ENCODE measurements at places on chromosomes 7 and 10.

GRCh38 chr7:47741984-47742383 is 160.1 kb upstream of the TNS3 start:
- DNase-seq = no peak

DNA sequence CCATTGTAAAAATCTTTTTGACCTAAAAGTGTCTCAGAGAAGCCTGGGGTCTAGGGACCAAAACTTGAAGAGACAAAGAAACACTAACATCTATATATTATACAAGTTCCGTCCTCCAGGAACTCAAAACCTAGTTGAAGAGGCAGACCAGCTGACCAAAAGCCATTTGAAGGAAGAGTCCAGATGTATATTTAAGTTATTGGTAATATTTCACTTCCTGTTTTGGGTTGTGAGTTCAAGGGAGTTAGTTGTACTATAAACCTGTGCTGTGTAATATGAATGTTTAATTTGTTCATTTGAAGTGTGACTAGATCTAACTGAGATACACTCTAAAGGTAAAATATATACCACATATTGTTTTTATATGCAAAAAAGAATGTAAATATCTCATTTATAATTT is 45.0 kb downstream of the CDK1 start:
- no peak for DNase-seq

DNA sequence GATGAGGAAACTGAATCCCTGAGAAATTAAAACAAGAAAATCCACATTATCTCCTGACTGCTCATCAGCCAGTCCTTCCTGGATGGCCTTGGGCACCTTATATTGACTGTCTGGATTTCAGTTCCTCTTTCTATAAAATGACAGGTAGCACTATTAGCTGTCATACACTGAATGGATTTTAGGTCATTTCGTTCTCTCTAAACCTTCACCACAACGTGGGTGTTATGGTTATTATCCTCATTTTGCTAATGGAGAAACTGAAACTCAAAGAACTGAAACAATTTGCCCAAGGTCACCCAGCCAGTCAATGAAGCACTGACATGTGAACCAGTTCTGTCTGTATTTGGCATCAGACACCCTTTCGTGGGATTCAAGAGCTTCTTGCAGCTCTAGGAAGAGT is 193.8 kb downstream of the CYP26A1 start:
- DNase-seq = no peak

DNA sequence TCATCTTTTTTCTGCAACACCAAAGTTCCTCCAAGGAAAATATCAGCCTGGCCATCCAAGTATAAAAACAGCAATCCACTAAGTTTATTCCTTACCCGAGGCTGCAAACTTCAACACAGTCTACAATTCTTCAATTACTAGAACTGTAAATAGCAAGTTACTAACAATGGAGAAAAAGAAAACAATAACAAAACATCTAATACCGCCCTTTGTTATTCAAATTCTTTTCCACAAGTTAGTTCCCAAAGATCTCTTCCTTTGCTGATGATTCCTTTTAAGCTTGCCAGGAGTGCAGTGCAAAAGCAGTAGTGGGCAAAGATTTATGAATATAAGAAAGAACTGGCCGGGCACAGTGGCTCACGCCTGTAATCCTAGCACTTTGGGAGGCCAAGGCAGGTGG is 86.2 kb downstream of the CUL2 start:
- no peak for DNase-seq

- DNase-seq = no peak
Observed at GRCh38 chr10:78959217-78959923, 109.4 kb upstream of the ZMIZ1 start.

DNA sequence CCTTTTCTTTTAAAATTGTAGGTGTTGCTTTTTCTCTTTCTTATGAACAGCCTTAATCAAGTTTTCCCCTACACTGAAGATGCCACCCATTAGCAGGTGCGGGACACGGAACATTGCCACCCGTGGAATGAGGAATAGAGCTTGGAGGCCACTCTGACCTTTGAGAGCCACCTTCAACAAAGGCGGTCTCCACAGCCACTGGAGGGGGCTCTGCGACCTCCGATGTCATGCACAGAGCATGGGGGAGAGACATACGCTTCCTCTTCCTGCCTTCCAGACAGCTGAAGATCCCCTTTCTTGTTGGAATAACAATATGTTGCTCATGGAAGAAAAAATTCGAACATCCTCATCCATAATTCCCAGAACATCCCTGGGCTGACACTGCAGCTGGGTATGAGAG is 39.1 kb downstream of the ADARB2 start:
- DNase-seq = no peak

DNA sequence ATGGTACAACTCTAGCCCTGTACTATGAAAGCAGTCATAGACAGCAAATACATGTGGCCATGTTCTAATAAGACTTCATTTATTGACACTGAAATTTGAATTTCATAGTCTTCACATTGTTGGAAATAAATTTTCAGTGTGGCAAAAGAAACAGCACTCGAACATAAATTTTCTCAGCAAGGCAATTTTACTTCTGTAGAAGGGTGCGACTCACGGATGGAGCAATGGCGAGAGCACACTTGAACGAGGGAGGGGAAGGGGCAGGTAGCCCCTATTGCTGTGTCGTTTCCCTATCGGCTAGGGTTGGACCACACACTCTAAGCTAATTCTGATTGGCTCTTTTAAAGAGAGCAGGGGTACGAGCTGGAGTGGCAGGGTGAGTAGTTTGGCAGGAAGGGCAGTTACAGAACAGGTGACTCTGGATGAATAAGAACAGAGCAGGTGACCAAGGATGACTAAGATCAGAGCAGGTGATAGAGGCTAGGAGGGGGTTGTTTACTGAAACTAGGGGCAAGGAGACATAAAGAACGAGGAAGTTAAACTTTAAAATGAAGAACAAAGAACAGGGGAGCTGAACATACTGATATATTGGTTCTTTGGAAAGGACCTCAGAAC is 52.0 kb downstream of the LRRC4 start:
- DNase-seq = no peak

GRCh38 chr7:28808796-28809533 is 149.2 kb downstream of the TRIL start:
- no peak for DNase-seq

DNA sequence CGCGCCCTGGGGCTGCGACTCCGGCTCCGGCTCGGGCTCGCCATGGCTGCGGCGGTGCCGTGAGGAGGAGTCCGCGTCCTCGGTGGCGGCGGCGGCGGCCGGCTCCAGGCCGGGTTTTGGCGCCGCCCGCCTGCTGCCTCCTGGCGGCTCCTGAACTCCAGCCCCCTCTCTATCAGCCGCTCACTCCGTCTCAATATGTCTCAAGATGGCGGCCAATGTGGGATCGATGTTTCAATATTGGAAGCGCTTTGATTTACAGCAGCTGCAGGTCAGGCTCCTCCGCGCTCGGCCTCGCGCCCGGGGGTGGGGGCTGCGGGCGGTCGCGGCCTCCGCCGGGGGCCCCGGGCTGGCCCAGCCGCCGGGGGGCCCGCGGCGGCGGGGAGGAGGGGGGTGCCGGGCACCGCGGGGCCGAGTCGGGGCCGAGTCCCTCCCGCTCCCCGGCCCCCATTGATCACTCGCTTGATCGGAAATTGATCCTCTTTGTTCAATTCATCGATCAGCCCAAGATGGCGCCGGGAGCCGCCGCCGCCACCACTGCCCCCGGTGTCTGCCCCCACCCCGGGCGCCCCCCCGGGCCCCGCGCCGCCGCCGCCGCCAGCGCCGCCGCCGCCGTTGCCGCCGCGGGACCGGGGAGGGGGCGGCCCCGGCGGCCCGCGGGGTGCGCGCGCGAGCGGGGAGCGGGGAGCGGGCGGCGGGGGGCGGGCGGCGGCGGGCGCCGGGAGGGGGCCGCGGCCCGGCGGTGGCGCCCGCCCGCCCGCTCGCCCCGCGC is 1.4 kb upstream of the CUX1 start:
- peak; percentile 94 for DNase-seq

- no peak for DNase-seq
Observed at GRCh38 chr7:77765906-77766800, 32.1 kb downstream of the TMEM60 start.

GRCh38 chr10:12975906-12976305 is 25.6 kb downstream of the CCDC3 start:
- DNase-seq = no peak

DNA sequence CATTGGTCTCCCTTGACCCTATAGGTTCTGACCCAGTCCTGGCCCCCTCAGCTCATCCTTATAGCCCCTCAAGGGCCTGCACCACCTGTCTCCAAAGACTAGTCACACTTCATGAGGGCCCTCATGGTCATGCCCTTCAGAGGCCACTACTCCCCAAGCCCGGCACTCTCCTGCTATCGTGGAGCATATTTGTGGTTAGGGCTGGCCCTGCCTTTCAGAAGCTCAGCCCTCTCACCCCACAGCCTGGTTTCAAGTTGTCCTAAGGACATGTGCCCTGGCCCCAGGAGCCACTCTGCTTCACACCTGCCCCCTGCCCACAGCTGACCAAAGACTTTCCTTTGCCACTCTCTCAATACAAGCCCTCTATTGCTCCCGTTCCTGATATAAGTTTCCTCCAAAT is 60.3 kb upstream of the LBX1 start:
- no peak for DNase-seq

GRCh38 chr7:148242294-148242821 is 348.2 kb upstream of the C7orf33 start:
- peak; percentile 72 for DNase-seq

- DNase-seq = peak; percentile 49
Observed at GRCh38 chr10:3803295-3803926, 18.4 kb upstream of the KLF6 start.

- no peak for DNase-seq
Observed at GRCh38 chr10:92418891-92419290, 127.9 kb downstream of the MARCHF5 start.

DNA sequence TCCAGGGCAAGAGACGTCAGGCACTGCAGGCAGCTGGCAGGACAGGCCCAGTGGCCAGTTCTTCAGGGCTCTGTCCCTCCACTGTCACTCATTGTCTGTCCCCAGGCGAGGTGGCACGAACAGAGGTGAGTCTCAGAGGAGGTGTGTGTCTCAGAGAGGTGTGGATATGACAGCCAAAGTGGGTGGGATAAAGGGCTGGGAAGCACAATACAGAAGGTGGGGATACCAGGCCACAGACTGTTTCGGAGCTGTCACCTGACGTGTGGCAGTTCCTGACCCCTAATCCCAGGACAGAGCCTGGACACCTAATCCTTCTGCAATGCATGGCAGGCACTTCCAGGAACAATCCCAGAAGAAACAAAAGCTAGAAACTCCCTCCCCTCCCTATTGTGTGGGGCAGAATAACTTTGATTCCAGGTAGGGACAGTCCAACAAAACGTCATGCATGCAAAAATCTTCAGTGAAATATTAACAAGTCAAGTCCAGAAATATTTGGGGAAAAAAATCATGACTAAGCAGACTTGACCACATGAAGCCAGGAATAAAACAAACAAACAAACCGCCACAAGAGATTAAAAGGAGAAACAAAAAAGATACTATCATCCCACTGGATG is 11.6 kb downstream of the KLRG2 start:
- no peak for DNase-seq

- DNase-seq = no peak
Observed at GRCh38 chr10:80513106-80513505, 24.6 kb upstream of the SH2D4B start.

GRCh38 chr7:27172823-27173510 is 1.2 kb downstream of the HOXA10 start:
- DNase-seq = peak; percentile 88

DNA sequence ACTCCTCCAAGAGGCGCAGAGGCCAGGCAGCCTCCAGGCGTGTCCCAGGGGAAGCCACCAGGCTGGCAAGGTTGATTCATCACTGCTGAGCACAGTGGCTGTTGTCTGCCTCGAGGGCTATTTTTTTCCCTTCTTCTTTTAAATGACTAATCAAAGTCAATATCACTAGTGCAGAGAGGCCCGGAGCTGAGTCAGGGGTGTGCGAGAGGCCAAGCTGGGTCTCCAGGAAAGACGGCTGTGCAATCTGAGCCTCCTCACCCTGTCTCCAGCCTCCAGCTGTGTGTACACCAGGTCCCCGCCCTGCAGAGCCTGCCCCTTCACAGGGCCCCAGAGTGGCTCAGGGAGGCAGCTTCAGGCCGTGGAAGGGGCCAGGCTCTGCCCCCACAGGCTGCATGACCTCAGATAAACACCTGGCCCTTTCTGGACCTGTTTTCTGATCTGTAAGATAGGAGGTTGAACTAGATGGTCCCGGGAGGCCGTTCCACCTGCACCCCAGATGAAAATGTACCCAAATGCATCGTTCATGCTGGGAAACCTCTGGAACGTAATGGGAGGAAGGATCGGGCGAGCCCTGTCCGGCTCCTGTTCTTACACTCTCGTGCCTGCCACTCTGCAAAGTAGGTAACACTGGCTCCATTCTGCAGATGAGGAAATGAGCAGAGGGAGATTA is 3.7 kb downstream of the STX1A start:
- DNase-seq = peak; percentile 99

GRCh38 chr7:4159761-4160554 is 522.1 kb upstream of the FOXK1 start:
- DNase-seq = no peak

- DNase-seq = no peak
Observed at GRCh38 chr10:44258019-44258418, 126.9 kb downstream of the CXCL12 start.

GRCh38 chr7:91378131-91378530 is 113.9 kb downstream of the FZD1 start:
- DNase-seq = no peak

DNA sequence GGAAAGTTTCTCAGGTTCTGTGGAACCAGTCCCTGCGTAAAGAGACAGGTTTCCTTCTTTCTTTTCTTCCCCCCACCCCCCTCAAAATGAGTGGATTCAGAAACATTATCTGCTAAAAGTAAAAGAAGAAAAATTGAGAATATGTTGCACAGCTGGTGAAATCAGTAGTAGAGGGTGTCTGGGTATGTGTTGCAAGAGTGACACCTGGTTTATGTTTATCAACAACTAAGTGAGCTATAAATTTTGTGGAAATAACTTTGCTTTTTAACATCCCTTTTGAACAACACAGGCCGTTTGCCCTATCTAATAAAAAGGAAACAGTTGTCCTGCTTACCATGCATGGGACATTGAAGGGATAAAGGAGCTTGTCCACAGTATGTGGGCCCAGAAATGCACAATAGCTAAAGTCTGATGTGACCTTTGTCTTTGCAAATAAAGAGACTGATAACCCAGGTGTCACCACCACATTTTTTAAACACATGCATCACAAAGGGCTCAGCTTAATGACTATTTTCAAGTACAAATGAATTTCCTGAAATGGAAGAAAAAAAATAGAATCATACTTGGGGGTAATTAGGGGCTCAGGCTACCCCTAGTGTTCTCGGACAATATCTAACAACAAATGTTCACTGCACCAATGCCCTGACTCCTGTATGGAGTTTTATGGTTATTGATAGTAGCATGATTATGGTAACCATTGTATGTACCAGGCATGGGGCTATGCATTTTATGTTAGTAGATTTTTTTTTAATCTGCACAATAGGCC is 221.7 kb upstream of the TCF7L2 start:
- no peak for DNase-seq
